ENCODE measurements at places on chromosomes 5 and 9. TPM values are rescaled to one million over a fixed set of nuclear protein-coding genes. Genes with fewer than 3 reads are reported as not detected.

The TLE4 gene
- total RNA-seq: 17.4 TPM

The DAPK1 gene
- 31.8 TPM for total RNA-seq

The LECT2 gene
- total RNA-seq: not detected

The KIAA1958 gene
- 0.69 TPM for total RNA-seq

The NMUR2 gene
- total RNA-seq: not detected

The ANKRD18B gene
- total RNA-seq: under 0.01 TPM

The MEGF9 gene
- 5.1 TPM for total RNA-seq

The SEMA5A gene
- total RNA-seq: 0.43 TPM

The ANKRA2 gene
- total RNA-seq: 15.6 TPM

The FAM200C gene
- 1.6 TPM for total RNA-seq

The ROR2 gene
- total RNA-seq: not detected

The GRIN1 gene
- not detected for total RNA-seq

The IL5 gene
- not detected for total RNA-seq

All from dermis lymphatic vessel endothelial cell (primary cell).